Sciatic nerve (tissue), 2 donors: ENCODE measurements at places on chromosomes 7 and 10. TPM values are rescaled to one million over a fixed set of nuclear protein-coding genes. Genes with fewer than 3 reads are reported as not detected.

DNA sequence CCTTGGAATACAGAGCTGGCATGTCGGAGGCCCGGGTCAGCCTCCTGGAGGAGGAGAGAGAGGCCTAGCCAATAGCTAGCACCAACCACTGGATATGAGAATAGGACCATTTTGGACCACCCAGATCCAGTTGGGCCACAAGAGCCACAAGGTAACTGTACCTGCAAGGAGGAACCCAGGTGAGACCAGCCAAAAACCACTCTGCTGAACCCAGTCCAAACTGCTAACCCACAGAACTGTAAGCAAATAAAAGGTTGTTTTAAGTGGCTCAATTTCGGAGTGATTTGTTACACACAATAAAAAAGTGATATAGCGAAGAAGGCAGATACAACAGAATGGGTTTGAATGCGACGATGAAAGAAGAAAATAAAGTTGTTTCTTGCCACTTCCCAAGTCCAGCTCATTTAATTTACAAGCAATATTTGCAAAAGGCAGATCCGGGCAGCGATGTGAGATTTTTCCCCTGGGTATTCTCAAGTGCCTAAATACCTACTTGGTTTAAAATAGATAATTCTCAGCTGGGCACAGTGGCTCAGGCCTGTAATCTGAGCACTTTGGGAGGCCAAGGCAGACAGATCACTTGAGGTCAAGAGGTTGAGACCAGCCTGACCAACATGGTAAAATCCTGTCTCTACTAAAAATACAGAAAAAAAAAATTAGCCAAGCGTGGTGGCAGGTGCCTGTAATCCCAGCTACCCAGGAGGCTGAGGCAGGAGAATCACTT lies 23.1 kb downstream of the ZNF467 start:
- DNase-seq, result no peak

DNA sequence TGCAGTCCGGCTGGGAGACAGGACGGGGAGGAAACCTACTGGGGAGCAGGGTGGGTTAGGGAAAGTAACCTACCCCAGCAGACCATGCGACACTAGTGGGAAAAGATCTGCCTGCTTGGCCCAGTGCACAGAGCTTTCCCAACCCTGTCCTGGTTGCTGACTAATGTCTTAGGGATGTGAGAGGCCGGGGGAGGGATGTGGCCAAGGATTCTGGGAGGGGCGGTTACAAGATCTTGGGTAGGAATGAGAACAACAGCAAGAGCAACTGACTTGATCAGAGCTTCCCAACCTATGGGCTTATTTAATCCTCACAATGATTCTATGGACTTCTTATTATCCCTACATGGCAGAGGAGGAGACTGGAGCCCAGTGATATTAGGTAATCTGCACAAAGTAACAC lies 24.0 kb upstream of the EIF5AL1 start:
- DNase-seq, result peak; percentile 74

The NKX1-2 gene
- total RNA-seq, result not detected

DNA sequence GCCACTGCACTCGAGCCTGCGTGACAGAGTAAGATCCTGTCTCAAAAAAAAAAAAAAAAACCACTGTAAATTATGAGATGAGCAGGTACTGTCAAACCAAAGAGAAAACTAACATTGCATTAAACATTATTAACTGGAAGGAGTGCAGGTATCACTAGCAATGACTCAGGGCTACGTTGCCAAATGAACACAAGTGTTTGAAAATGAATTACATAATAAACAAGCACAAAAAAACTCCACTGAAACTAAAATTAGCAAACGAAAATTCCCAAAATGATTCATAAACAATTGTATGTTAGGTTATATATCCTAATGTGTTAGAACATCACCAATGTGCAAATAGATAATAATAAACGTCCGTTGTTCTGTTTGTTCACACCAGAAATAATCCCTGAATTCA lies 42.8 kb downstream of the NSUN6 start:
- no peak for DNase-seq

The NPC1L1 gene
- 0.45 TPM for total RNA-seq

DNA sequence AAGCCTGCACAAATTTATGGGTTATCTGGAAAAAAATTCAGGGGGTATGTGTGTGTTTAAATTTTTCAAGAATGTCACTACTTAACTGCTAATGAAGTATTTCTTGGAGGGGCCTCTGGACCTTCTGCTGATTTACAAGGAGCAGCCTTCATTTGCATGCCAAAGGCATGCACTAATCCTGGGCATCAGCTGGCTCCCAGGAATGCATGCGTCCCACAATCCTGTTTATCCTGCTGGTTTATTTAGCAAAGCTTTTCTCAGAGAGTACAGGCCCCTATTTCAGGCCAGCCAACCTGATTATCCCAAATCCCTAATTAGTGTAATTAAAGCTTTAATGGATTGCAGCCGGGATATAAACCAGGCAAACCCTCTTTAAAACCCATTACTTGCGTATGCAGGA lies 170.4 kb downstream of the TAX1BP1 start:
- no peak for DNase-seq

The PIP gene
- total RNA-seq, result not detected

DNA sequence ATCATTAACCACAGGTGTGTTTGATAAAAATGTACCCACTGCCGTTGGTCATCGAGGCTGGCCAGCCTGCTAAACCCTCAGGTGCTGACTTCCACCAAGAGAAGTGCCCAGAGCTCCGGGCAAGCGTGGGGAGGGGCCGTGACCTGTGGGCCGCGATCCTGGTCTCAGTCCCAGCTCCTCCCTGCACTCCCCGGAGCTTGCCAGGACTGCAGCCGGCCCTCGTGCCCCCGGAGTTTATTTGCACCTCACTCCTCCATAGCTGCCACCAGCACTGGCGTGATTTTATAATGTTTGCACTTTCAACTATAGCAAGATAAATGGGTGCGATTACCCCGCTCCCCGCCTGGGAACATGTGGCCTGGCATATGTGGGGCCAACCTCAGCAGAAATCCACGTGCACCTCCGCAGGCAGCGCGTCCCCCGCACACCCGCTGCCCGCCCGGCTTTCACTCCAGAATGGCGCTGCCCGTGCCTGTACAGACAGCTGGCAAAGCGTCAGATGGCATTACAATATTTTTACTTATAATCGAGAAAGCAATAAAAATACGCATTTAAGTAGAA lies 30.8 kb downstream of the UNCX start:
- DNase-seq, result no peak

- no peak for DNase-seq
Measured at GRCh38 chr7:67882843-67883242, 886.2 kb downstream of the TYW1 start.

GRCh38 chr7:149459540-149460452 lies 1.1 kb downstream of the ZNF777 start:
- DNase-seq, result no peak

- no peak for DNase-seq
Measured at GRCh38 chr10:5588603-5589002, 63.8 kb downstream of the CALML3 start.

DNA sequence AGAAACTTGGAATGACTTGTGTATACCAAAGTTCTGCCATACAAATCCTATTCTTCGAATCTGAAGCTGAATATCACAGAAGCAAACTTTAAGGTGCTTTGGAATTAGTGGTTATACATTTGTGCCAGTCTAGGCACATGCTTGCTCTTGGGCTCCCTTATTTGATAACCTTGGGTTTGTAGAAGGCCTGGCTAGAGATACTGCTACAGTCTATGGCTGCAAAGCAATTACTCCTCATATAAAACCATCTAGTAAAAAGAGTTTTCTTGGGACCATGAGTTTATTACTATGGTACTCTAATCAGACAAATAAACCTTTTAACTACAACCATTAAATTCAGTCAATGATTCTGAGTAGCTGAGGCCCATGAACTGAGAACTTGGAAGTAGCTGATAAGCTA lies 92.5 kb upstream of the SLC13A1 start:
- DNase-seq, result no peak
